Suppressor macrophage treated with lipopolysaccharide for 1 hour (primary cell): ENCODE measurements at places on chromosomes 12 and 14.

- DNase-seq = peak; percentile 94
Measured at GRCh38 chr12:49567611-49568441, at the start of gene MCRS1. Gene MCRS1 (minus strand): TSS chr12:49568142. CDS start chr12:49566731, 1,411 bp downstream.

DNA sequence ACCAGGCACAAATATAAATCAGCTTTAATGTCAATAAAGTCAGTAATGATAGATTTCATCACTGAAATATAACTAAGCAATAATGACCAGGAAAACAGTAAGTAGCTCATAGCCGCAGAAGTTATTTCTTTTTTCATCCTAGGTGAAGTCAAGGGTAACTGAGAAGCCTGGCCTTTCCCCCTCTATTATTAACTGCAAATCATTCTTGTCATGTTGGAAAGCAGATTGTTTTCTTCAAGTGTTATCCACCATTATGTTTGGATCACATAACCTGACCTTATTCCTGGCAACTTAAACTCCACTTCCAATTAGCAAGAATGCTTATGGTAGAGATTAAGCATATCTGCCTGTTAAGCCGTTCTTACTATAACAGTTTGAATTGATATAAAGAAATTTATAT is 603.4 kb upstream of the FOXG1 start:
- DNase-seq = no peak

GRCh38 chr14:21852061-21852664 is 178.5 kb upstream of the OR4E1 start:
- peak; percentile 70 for DNase-seq

- DNase-seq = no peak
Measured at GRCh38 chr12:65259501-65259900, 19.0 kb upstream of the MSRB3 start.

GRCh38 chr14:54794796-54795195 is 107.8 kb downstream of the GCH1 start:
- DNase-seq = no peak

DNA sequence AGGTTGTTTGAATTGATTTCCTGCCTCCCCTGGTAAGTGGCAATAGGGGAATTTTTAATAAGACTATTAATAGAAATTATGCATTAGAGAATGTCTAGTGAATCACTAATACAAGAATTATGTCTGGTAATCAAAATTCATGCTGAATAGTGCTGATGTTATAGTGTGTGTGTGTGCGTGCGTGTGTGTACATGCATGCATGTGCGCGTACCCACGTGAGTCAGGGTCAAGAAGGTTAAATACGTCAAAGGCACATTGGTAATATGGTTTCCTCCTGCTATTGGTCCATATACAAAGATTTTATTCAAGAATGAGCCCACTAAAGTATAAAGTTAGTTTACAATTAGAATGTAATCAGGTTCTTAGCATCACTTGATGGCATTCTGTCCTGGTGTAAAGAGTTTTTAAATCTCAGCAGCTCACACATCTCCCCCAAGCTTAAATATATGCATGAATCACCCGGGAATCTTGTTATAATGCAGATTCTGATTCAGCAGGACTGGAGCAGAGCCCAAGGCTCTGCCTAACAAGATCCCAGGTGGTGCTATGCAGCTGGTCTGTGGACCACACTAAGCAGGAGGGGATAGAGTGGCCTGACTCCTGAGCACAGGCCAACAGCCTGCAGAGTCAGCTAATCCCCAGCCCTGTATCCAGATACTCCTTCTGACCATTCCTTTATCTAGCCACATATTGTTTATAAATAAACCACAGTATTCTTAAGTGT is 43.9 kb downstream of the TTC9 start:
- DNase-seq = no peak

DNA sequence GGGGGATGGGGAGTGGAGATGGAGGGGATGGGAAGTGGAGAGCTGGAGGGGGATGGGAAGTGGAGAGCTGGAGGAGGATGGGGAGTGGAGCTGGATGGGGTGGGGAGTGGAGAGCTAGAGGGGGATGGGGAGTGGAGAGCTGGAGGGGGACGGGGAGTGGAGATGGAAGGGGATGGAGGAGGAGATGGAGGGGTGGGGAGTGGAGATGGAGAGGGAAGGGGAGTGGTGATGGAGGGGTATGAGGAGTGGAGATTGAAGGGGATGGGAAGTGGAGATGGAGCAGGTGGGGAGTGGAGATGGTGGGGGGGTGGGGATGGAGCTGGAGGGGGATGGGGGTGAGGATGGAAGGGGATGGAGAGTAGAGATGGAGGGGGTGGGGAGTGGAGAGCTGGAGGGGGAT is 26.1 kb downstream of the NCOR2 start:
- no peak for DNase-seq

GRCh38 chr14:75631453-75631831 is 29.2 kb downstream of the ERG28 start:
- no peak for DNase-seq

- DNase-seq = no peak
Measured at GRCh38 chr12:52232674-52233461, at the start of gene KRT7. Gene KRT7 (plus strand): TSS chr12:52233243. CDS start chr12:52233297, 54 bp downstream.

- DNase-seq = peak; percentile 59
Measured at GRCh38 chr12:104494793-104495158, 38.0 kb downstream of the CHST11 start.

DNA sequence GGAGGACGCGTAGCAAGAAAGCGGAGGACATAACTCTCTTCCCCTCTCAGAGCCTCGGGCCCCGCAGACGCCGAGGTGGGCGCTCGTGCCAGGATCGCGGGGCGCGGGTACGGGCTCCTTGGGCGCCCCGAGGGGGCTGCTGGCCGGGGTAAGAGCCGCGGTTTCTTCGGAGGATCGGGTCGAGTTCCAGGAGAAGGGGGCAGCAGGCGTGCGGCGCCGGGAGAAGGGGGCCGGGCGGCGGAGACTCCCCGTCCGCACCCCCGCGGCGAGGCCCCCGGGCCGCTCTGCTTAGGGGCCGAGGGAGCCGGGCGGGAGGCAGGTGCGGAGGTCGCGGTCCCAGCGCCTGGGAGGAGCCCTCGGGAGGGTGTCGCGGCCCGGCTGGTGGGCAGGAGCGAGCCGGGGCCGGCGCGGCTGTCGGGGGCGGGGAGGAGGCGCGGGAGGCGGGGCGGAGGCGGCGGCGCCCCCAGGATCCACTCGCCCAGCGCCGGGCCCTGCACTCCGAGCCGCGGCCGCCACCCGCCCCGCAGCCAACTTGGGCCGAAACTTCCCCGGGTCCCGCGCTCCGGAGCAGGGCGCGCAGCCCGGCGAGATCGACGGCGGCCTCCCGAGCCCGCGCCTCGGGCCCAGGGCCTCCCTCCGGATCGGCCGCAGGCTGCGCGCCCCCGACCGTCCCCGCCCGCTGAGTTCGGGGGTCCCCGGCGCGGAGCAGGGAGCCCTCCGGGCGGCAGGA is 64.4 kb downstream of the FBXL14 start:
- DNase-seq = peak; percentile 61

- peak; percentile 22 for DNase-seq
Measured at GRCh38 chr14:81301371-81301770, 80.6 kb upstream of the GTF2A1 start.

DNA sequence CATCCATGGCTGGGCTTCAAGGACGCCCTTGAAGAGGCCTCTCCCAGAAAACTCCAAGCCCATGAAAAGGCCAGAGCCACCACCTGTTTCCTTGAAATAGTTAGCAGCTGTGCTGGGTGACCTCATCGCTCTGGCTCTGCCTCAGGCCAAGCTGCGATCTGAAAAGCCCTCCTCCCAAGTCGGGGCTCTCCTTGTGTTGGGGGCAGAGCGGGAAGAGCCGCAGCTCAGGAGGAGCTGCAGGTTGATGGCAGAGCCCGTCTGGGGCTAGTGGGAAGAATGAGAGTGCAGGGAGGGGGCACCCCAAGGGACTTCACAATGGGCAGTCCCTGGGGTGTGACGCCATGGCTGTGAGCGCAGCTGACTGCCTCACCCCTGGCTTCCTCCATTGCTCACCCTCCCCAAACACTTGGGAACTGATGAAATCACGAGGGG is 50.0 kb upstream of the STON2 start:
- no peak for DNase-seq

DNA sequence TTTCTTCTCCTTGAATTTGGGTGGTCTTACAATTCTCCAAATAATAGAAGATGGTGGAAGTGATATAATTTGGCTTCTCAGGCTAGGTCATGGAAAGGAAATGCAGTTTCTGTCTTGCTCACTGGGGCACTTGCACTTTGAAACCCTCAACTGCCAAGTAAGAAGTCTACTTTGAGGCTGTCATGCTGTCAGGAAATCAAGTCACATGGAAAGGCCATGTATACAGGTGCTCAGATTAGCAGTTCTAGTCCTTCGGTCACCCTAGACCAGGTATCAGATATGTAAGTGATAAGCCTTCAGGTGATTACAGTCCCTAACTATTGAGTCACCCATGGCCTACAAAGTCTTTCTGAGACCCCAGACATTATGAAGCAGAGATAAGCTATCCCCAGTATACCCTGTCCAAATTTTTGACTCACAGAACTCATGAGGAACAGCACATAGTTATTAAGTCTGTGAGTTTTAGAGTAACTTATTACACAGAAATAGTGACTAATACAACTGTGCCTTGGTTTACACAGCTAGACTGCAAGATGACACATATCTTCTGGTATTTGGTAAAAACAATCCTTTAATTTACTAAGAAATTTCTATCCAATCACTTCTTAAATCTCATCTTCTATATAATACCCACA is 26.3 kb upstream of the BBS10 start:
- DNase-seq = no peak

- DNase-seq = peak; percentile 49
Measured at GRCh38 chr12:101459642-101460346, 15.3 kb upstream of the SPIC start.

GRCh38 chr12:6328945-6329702 is 12.8 kb downstream of the TNFRSF1A start:
- DNase-seq = no peak

DNA sequence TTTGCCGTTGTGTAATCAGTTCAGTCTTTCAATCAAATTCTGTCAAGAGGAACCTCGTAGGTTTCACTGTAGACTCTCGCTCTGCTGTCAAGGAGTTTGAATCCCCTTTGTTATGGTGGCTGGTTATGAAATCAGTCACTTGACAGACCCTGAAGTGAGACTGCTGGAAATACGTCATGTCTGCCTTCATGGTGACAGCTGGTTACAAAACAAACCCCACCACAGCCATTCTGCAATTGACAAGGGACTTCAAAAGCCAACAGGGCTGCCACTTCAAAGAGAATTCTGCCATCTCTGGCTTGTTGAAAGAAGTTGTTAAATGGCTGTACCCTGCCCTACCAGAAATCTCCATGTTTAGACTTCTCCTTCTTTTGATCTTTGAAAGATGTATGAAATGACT is 286.9 kb downstream of the ERC1 start:
- peak; percentile 46 for DNase-seq

DNA sequence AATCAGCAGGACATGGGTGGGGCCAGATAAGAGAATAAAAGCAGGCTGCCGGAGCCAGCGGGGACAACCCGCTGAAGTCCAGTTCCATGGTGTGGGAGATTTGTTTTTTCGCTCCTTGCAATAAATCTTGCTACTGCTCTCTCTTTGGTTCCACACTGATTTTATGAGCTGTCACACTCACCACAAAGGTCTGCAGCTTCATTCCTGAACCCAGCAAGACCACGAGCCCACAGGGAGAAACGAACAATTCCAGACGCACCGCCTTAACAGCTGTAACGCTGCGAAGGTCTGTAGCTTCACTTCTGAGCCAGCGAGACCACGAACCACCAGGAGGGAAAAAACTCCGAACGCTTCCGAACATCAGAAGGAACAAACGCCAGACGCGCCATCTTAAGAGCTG is 2.8 kb upstream of the CNIH1 start:
- DNase-seq = no peak

DNA sequence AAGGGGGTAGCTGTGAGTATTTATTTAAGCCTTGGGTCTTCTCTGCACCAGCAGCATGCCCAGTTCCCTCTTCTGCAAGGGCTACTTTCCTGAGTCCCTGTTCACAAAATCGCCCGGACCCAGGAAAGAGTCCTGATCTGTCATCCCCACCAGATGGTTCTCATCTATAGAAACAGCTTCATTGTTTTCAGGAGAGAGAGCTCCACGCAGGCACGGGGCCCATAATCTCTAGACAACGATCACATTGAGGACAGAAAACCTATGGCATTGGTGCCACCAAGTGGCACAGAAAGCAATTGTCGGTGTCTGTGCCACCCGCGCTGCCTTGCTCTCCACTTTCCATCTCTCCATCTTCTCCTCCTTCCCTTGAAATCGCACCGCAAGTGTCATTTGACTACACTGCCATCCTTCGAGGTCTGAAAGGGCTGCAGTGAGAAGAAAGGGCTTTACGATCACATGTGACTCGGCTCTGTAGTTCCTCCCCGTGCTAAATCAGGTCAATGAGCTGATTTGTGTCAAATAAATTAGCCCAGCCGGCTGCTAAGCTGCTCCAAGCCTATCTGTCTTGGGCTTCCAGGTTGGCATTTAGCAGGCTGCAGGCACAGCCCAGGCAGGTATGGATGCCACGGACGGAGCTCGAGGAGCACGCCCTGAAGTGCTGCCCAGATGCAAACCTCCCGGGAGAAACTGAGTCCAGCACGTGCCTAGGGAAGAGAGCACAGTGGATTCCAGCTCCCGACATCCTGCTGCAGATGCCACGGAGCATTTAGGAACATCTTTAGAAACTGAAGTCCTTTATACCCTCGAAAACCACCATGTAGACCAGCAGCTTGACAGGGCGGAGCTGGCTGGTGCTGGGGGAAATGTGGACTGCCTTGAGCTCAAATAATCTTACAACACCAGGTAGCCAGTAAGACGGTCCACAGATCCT is 28.8 kb downstream of the SPRING1 start:
- DNase-seq = peak; percentile 74

- peak; percentile 6 for DNase-seq
Measured at GRCh38 chr14:71959055-71959454, 26.8 kb downstream of the RGS6 start.

- peak; percentile 49 for DNase-seq
Measured at GRCh38 chr12:85016413-85016812, 19.7 kb downstream of the TSPAN19 start.

DNA sequence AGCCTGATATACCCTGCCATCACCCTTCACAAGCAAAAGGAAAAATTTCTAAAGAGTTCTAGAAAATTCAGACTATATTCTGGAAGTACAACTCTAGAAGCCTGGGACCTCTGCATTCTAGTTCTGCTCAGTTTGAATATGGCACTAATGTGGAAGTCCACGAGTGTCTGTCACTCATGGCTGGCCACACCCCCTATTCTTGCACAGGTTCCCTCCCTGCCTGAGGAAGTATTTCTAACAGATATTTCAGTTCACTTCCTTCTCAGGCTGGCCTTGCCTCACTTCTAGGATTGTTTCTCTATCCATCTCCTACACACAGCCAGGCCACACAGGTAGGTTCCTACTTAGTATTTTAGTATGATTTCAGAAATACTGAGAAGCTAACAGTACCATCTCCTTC is 67.4 kb downstream of the PHLDA1 start:
- DNase-seq = peak; percentile 84

DNA sequence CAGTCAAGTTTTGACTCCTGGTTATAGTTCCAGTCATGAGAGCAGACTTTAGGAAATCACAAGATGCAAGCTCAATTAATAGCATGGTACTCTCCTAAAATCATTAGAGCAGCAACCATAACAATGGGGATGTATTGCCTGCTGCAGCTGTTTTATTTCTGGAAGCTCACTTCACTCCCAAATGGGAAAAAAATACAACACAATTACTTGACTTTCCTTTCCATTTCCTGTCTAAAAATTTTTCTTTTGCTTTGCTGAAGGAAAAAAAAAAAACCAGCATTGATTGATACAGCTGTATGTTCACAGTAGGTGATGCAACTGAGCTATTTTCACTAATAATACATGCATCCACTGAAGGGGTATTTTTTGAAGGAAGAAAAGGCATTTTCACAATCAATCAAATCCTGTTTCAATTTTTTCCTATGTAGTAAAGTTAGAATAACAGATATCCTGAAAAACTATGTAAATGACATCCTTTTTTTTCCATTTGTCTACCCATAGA is 143.9 kb upstream of the NOVA1 start:
- DNase-seq = no peak
